Activated T-cell treated with anti-CD3 and anti-CD28 coated beads, Interleukin-2, amount 50 U/mL, for 72 hours (primary cell): ENCODE measurements at places on chromosomes 5 and 9.

GRCh38 chr9:76161541-76161940 is 232.7 kb downstream of the RFK start:
- no peak for DNase-seq

- DNase-seq: no peak
These were observed 51.4 kb downstream of the SMARCA2 start for GRCh38 chr9:2066312-2067273.

DNA sequence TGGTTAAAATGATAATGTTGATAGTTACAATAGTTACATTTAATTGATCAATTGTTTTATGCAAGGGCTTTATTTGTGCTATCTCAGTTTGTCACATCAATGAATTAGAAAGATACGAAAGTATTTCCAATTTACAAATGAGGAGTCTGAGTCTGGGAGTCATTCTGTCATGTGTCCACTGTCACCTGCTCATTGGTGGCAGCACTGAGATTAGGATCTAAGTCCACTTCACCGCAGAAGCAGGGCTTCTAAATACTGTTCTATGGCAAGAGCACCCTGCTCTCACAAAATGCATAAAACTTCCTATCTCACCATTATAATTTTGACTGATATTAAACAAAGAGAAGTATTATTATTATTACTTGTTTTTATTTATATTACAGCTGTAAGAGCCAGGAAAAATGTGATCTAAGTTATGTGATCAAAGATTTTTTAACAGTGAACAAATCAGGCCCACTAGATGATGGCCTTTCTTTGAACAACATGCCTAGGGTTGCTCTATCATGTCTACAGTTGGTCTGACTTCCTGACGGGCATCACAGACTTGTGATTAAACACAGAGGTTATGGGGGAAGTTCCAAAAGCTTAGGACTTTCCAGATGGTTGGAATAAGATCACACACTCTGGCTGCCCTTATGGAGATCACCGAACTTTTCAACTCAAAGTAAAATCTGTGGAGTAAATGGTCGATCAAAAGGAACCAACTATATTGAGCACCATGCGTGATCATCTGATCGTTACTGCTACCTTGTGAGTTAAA is 15.1 kb downstream of the TLR4 start:
- DNase-seq: no peak

GRCh38 chr9:108863891-108864290 is 1.8 kb downstream of the ACTL7A start:
- DNase-seq: no peak

DNA sequence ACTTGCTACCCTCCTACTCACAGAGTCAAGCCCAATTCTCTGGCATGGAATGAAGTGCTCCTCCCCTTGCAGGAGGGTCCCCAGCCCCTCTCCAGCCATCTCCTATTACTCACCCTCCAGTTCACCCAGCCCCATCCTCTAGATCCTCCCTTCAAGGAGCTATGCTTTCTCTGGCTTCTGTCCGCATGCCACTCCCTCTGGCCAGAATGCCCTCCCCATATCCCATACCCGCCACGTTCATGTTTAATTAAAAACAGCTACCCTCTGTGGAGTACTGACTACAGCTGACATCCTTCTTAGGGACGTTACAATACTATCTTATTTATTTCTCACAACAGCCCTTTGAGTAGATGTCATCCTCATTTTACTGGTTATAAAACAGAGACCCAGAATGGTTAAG is 3.0 kb downstream of the F2R start:
- no peak for DNase-seq

DNA sequence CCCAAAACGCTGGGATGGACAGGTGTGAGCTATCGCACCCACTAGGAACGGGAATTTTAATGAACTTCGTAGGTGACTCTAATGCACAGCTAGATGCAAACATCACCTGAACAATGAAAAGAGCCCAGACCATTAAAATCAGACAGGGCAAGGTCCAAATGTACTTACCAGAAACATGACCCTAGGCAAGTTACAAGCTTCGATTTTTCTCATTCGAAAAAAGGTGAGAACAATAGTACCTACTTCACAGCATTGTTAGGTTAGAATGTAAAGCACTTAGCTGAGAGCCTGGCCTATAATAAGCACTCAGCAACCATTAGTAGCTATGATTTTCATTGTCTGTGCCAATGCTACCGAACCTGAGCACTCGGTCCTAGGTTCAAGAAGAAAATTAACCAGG is 5.8 kb upstream of the KLHL3 start:
- DNase-seq: no peak

DNA sequence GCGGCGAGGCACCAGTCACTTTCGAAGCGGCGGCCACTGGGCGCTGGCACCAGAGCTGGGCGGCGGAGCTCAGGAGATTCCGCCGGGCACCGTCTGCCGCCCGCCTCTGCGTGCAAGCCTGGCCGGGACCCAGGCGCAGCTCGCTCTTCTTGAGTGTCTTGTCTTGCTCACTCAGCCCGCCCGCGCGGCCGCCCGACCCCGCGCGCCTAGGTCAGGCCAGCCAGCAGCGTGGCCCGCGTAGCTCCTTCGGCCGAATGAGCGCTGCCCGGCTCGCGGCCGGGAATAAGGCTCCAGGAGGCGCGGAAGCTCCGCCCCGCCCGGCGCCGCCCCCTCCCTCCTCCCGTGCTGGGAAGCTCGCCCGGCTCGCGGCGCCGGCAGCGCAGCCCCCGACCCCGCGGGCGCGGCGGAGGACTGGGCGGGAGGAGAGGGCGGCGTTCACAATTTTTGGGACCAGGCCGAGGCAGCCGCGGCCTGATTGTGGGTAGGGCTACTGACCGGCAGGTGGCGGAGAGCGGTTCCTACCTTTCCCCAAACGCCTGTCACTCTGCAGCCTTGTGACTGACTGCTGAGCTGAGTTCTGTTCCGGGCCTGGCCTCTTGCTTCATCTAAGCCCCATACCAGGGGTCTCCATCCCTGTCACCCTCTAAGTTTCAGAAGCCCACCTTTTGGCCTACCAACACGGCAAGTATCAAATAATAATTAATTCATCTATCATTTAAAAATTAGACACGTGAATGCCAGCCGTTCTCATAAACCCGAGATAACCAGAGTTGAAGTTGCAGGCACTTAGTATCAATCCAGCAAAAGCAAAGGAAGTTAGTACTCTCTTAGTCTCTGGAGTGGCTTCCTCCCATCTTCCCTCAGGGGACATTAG is at the start of gene HBEGF:
Gene HBEGF, minus strand, starts transcription at position 256 of the 874 bp plus-strand sequence. CDS start 275 bp downstream, outside the sequence.
- peak; percentile 66 for DNase-seq

GRCh38 chr5:39283231-39283818 is 64.0 kb upstream of the FYB1 start:
- peak; percentile 53 for DNase-seq

GRCh38 chr5:144236499-144236898 is 65.8 kb downstream of the KCTD16 start:
- DNase-seq: no peak

DNA sequence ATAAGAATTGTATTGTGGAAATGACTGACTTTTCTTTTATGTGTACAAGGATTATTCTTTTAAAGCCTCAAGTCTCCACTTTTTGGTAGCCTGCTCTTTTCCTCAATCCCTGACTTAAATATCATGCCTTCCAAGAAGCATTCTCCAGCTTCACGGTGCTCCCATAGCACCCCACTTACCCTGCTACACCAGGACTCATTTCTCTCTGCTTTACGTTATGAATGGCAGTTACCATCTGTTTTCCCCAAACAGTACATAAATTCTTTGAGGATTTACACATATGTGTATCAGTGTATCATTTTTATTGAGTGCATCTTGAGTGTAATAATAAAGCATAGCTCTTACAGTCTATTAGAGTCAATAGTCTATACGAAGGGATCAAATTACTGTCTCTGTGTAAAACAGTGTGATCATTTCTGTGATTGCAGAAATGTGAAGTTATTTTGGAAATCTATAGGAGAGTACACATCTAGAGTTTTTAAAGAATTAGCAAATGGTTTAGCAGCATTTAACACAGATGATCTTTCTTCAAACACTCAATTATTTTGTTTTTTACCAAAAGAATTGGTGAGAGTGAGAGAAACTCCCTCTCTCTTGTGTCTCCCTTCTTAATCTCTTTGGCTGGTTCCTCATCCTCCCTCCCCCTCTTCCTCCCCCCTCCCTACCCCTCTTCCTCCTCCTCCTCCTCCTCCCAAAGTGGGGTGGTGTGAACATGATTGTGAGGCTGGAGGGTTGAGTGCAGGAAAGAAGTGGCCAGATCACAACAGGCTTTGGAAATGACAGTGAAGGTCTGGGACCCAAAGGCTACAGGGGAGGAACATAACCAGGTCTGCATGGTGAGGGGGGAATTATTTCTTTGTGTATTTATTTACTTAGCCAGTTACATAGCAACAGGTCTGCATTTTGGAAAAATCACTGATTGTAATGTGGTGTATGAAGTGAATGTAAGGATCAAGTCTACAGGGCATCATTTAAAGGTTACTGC is 27.6 kb upstream of the ECM2 start:
- no peak for DNase-seq

DNA sequence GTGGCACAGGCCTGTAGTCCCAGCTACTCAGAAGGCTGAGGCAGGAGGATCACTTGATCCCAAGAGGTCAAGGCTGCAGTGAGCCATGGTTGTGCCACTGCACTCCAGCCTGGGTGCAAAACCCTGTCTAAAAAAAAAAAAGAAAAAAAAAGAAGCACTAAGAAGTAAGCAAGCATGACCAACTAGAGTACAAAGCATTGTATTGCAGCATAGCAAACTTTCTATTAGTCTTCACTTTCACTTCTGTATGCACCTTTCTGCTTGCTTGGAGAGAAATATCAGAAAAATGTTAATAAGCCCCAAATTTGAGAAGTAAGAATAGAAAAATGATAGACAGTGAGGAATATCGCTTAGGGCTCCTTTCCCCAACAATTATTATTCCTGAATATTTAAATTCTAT is 497.7 kb upstream of the WWC1 start:
- no peak for DNase-seq

DNA sequence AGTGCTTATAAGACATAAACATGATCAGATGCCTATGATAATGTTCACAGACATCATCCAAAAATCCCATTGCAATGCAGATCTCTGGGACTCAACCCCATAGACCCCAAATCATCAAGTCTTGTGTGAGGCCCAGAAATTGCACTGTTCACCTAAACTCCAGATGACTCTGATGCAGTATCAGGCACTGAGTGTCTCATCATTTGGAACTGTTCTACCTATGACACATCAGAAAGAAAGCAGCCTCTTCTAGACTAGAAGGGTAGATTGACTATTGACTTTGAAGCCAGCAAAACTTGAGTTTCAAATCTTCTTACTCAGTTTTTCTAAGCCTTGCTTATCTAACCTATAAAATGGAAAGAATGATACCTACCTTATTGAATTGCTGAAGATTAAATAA is 58.7 kb upstream of the PAPPA start:
- no peak for DNase-seq

- no peak for DNase-seq
These were observed 60.8 kb downstream of the MAPKAP1 start for GRCh38 chr9:125646217-125646616.

DNA sequence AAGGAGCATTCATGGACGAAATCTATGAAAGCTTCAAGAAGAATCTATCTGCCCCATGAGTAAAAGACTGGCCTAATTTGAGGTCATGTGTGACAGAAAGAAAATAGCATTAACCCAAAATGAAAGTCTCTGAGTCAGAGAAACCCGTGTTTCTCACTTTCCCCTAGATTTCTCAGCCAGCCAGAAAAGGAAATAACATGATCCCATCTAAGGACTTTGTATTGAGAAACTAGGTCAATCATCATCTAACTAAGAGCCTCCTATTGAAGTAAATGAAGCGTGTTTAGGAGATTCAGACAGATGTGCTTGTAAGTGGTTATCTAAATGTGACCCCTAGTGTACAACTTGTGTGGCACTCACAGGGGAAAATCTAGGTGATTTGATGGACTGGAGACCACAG is 77.3 kb upstream of the ZNF366 start:
- no peak for DNase-seq

GRCh38 chr5:131206772-131207171 is 36.0 kb downstream of the LYRM7 start:
- DNase-seq: no peak

DNA sequence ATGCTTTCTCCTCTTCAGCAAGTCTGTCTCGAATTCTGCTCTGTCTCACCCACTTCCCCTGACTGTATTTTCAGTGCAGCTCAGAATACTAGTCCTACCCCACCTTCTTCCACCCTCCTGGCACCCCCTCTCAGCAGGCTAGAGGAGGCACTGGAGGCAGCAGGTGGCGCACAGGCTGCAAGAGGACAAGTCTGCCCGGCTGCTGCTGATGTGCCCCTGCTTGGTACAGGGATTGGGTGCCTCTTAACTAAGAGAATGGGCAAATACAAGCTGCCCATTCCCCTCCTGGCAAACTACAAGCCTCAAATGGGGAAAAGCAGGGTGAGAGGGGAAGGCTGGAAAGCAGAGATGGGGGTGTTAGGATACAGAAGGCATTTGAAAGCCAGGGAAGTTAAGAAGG is 5.1 kb downstream of the TLN1 start:
- peak; percentile 35 for DNase-seq
